Fibroblast of lung (primary cell): ENCODE measurements at places on chromosomes 5 and 9. TPM values are rescaled to one million over a fixed set of nuclear protein-coding genes. Genes with fewer than 3 reads are reported as not detected.
A peak's percentile ranks its signal among the peaks of the same experiment; 100 is the strongest.

GRCh38 chr9:85713897-85714296 is 27.9 kb downstream of the AGTPBP1 start:
- no peak for DNase-seq

GRCh38 chr5:104412649-104413240 is 850.2 kb upstream of the NUDT12 start:
- DNase-seq: peak; percentile 48

- no peak for DNase-seq
Observed at GRCh38 chr5:59620535-59621212, 272.9 kb downstream of the PDE4D start.

DNA sequence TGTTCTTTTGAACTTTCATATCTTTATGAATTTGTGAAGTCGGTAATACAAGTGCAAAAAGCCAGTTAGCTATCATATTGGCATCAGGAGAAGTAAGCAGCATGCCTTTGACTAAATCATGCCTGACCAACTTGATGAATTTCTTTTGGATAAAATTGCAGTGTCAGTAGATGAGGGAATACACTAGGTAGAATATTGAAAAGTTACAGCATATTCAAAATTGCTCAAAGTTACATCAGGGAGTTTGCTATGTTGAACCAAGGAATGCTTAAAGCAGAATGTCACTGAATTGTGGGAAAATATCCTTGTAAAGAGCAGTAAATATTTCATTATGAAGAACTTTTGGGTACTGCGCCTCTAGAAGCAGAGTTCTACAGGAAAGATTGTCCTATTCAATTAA is 87.1 kb upstream of the TLX3 start:
- DNase-seq: peak; percentile 24

GRIN3A gene
- total RNA-seq: not detected in 2 replicates

- DNase-seq: no peak
Observed at GRCh38 chr5:137611011-137611580, 112.0 kb upstream of the SPOCK1 start.

CCDC171 gene
- 4.6 and 4.8 TPM in 2 replicates for total RNA-seq

- DNase-seq: no peak
Observed at GRCh38 chr5:78747055-78747454, 98.5 kb upstream of the LHFPL2 start.

- no peak for DNase-seq
Observed at GRCh38 chr9:72363236-72363635, 1.8 kb downstream of the ZFAND5 start.

GRCh38 chr9:87812375-87813118 is 70.1 kb upstream of the SPATA31E1 start:
- DNase-seq: peak; percentile 49

- DNase-seq: no peak
Observed at GRCh38 chr9:134619448-134619982, 22.1 kb upstream of the COL5A1 start.

DNA sequence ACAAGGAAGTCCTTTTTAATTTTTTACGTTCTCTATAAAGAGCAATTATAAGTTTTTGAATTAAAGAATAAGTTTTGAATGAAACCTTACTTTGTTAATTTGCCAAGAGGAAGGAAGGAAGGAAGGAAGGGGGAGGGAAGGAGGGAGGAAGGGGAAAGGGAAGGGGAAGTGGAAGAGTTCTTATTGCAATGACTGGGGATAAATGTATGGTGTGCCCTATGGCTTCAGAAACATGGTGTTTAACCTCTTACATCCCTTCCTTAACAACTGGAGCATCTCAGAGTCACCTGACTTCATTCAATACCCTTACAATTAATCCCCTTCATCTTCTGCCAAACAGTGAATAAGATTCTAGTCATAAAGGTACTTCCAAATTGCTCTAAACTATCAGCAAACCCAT is 16.0 kb downstream of the CEMIP2 start:
- DNase-seq: no peak

NR5A1 gene
- total RNA-seq: not detected in 2 replicates

DNA sequence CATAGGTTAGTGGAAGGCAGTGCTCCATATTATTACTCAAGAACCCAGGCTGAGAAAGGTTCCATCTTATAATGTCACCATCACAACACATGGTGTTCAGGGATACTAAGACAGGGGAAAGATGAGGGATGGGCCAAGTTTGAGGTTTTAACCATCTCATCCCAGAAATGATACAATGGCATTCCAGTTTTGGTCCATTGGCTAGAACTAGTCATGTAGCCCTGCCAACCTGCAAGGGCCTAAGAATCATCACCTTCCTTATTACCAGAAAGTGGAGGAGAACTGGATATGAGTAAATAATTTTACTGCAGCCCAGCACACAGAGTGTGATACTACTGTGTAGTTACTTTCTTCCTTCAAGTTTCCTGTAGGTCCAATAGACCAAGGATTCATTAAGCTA is 144.5 kb upstream of the ABCA1 start:
- no peak for DNase-seq

TCF7 gene
- total RNA-seq: 1.0 and 3.1 TPM in 2 replicates

DNA sequence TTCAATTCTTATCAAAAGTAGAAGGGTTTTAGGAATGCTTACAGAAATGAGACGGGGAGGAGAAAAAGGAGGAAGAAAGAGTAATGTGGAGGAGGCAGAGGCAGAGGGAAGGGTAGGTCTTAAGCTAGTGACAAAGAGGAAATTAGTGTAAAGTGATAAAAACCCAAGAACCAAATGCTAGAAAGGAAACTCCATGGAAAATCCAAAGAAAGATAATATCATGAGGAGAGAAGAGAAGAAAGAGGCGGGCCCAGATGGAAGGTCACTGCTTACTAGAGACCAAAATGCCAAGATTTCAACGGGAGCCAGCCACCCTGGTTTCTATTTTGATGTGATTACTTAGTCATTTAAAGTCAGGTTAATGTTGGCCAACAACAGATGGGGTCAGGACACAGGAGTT is 68.6 kb upstream of the IL12B start:
- no peak for DNase-seq

OBP2B gene
- not detected in 2 replicates for total RNA-seq

TMEM174 gene
- not detected in 2 replicates for total RNA-seq

GRCh38 chr9:88230612-88231011 is 92.3 kb upstream of the SPATA31C2 start:
- DNase-seq: no peak

DNA sequence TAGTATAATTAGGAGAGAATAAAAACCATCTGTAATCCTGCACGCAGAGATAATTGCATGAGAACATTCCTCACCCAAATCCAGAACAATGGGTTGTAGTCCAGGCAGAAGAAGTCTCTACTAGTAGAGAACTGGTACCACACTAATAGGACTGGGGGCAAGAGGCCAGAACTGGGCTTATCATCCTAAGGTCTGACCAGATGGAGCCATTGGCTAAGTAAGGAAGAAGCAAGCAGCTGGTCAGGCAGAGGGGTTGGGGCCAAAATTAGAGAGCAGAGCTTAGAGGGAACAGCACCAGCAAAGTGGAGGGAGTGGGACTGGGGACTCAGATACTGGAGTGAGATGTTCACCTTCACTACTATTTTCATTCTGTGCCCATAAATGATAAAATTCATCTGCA is 35.4 kb upstream of the MAP1B start:
- no peak for DNase-seq

ZNF483 gene
- 1.5 and 4.3 TPM in 2 replicates for total RNA-seq

DNA sequence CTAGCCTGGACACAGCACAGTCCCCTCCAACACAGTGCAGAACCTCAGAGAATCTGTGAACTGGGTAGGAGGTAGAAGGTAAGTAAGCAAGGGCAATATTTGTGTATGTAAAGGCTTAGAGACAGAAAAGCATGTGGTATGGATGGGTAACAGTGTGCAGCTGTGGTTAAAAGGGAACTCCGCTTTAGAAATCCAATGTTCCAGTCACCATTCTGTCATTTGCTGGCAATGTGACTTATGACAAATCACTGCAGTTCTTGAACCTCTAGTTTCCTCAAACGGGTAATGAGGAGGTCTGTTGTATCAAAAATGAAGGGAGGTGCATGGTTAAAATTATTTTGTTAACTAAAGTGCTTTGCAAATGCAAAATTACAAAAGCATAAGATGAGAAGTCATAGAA is 125.5 kb upstream of the IFNE start:
- DNase-seq: peak; percentile 73

UBE2QL1 gene
- under 0.01 TPM in 1 of 2 replicates, not detected in the other for total RNA-seq

IFNK gene
- not detected in 2 replicates for total RNA-seq

DNA sequence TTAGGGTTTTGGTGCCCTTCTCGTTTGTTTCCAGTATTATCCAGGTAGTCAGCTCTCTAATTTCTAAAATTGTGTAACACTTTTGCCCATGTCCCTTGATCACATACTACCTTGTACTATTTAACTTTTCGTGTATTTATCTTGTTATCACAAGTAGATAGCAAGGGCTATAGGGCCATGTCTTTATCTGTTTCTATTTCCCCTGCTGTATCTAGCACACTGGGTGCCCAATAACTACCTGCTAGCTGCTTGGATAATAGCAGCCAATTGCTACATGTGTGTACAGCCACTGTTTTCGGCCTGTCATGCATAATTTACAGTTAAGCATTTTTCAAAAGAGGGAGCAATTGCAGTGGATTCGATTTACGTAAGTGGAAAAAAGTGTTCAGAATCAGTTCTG is 64.8 kb upstream of the TNFAIP8 start:
- no peak for DNase-seq

GRCh38 chr5:36414869-36415282 is 113.2 kb upstream of the RANBP3L start:
- peak; percentile 50 for DNase-seq

DNA sequence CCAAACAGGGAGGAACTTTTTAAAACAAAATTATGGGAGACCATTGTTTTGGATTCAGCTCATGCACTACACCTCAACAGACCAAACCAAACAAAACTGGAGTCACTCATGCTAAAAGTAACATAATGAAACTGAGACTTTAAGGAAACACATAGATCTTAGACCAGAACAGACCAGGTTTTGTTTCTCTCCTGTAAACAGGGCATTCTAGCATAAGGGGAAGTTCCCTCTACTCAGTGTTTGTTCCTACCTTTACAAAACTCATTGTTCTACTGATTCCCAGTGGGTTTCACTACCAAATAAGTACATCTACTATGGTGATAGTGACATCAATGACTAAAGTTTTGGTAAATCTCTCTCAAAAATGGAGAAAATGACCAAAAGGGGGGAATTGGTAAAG is 1103.6 kb upstream of the EDIL3 start:
- no peak for DNase-seq
